IPS-NIHi11 (cell line): ENCODE measurements at places on chromosomes 4 and X.

GRCh38 chrX:13190051-13190450, 129.8 kb downstream of the ATXN3L start:
- DNase-seq, result no peak

- DNase-seq, result no peak
Measured at GRCh38 chr4:42628740-42629139, 28.2 kb downstream of the ATP8A1 start.

GRCh38 chr4:15847746-15848145, 69.6 kb downstream of the CD38 start:
- no peak for DNase-seq

DNA sequence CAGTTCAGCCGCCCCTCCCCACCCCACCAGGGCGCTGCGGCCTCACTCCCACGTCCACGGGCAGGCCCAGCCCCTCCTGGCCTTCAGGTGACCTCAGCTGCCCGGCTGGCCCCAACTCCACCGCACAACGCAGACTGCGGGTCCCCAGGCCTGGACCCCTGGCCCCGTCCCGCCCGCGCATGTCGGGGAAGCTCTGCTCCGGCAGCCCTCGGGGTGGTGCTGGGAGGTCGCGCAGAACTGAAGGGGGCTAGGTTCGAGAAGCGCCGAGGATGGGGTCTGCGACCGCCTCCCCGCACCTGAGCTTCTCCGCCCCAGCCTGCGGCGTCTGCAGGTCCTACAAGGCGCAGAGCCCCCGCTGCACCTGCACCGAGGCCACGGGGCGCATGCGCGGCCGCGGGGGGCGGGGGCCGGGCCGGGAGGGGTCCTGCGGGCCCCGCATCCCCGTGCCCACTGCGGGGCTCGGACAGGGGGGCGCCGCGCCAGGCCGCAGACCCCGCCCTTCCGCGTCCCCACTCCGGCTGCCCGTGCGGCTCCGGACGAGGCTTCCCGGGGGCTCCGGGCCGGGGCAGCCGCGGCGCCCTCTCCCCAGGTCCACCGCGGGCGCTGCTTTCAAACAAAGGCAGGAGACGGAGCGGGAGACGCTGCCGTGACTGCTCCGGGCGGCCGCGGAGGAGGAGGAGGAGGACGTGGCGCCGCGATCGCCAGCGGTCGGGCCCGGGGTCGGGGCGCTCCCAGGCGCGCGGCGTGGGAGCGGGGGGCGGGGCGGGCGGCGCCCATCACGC, 672 bp upstream of the NAT8L start:
- DNase-seq, result peak; percentile 84

GRCh38 chr4:145536044-145536443, 54.4 kb downstream of the SMAD1 start:
- DNase-seq, result no peak

- no peak for DNase-seq
Measured at GRCh38 chrX:35711281-35711680, 86.9 kb upstream of the MAGEB16 start.

DNA sequence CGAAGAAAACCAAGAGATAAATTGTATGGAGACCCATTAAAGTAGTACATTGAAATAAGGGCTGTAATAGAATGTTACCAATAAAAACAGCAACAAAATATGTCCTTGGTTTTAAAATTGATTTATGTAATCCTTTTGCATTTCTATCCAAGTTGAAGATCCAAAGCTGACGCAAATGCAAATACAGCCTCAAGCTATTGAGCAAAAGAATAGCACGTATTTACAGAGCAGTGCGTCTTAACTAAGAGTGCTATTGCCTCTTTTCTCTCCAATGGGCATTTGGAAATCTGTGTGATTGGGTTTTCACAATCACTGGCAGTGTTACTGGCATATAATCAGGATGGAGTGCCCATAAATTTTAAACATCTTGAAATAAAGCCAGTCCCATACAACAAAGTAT, 417.4 kb downstream of the TLL1 start:
- DNase-seq, result no peak
